Ammon's horn (tissue), 1 donor: ENCODE measurements at places on chromosomes 12 and 14.

GRCh38 chr12:32139064-32139421 is 32.4 kb downstream of the BICD1 start:
- DNase-seq = peak; percentile 58

DNA sequence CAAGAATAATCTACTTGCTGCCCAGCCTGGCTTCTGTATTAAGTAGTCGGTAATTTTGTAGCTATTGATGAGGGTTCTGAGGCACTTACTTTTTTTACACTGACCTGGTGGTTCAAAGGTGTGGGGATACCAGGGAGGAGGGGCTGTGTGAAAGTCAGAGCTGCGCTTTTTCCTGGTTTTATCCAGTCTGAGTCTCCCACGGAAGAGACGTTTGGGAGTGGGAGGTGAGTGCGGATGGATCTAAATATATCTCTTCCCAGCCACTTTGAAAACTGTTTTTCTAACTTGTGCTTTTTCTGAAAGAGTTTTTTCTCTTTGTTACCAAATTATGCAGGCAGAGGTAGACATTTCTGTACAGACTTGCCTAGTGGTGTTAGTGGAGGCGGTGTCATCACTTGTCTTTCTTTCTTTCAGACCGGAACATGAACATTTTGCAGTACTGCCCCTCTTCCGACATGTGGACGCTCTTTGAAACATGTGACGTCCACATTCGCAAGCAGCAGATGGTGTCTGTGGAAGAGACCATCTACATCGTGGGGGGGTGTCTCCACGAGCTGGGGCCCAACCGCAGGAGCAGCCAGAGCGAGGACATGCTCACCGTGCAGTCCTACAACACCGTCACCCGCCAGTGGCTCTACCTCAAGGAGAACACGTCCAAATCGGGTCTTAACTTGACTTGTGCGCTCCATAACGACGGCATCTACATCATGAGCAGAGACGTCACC is 17.4 kb upstream of the MANSC4 start:
- DNase-seq = no peak

- no peak for DNase-seq
Measured at GRCh38 chr12:52832451-52832850, 1.7 kb downstream of the KRT79 start.

GRCh38 chr14:23829736-23830471 is 123.7 kb upstream of the DHRS4 start:
- peak; percentile 21 for DNase-seq

DNA sequence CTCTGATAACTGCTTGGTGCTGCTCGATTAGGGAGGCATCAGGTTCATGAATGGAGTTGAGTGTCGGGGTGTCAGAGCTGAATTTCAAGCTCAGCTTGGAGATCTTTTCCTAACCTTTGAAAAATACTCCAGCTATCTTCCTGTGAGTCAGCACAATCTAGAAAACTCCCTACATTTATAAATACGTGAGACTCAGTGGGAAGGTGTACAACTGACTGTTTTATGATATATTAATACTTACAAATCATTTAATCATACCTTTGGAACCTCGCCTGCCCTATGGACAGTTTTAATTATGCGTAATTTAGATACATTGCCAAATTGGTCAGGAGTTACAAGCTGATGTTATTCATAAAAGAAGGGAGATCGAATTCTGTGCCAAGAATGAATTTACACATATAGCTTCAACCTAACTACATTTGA is 961 bp downstream of the CMAS start:
- DNase-seq = no peak

- DNase-seq = no peak
Measured at GRCh38 chr14:94574336-94574735, 6.9 kb upstream of the SERPINA5 start.

DNA sequence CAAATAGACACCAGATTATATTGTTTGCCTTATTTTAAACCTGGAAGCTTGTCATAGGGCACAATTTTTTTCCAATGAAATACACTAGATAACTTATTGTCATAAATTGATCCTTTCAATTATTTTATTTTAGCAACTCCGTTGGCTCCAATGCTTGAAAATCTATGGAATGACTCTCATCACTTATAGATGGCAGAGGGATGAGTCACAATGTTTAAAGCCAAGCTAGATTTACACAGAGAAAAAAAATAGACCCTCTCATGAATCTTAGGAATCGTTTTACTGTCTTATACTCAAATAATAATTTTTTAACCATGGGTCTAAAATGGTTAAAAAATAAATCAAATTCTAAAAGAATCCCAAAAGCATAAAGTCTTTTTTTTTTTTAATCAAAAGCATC is 1276.6 kb upstream of the FLRT2 start:
- DNase-seq = no peak

DNA sequence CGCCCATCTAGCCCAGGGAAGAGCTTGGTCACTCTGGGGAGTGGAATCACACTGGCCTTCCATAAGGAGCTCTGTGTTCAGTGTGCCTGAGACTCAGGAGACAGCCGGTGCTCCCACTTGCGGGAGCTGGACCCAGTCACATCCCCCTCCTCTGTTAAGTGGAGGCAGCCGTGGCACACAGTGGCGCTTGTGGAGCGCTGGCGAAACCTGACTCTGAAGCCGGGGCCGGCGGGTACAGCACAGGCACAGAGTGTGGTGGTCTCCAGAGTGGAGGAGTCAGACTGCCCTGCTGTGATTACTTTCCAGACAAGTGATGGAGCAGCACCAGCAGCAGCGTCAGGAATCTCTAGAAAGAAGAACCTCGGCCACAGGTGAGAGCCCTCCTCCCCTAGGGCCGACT is 33.0 kb downstream of the DEGS2 start:
- no peak for DNase-seq

DNA sequence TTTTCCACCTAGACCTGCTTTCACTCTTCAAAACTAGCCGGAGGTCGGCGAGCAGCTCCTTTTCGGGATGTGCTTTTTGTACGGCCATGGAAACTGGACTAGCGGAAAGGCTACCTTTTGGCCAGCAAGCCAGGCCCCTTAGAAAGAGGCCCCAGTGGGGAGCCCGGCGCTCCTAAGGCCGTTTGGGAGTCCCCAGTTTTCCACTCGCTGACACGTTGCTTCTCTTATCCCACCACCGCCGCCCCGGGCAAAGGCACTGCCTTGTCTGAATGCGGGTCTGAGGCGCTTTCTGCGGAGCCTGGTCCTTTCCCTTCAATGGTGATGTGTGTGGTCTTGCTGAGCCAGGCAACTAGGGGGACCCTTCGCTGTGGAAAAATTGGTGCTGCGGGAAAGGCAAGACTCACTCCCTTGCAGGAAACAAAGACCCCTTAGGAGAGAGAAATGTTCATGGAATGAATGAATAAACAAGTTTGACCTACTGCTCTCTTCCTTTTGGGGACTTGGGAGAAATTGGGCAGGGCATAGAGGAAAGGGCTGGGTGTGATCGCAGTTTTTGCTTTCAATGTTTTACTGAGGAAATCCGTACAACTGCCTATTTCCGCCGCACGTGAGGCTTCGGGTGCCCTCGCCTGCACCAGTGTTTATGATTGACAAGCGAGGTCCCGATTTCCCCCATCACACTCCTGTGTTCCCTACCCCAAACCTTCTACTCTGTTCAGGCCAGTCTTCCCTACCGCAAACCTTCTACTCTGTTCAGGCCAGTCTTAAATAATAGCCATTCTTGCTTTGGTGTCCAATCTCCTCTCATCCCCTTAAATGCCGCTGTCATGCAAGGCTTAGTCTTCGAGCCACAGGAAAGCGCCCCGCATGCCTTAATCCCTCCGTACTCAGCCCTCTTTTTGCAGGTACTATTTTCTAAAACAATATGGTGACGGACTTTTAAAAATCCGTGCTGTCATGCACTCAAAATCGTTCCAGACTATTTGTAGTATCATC is 1.0 kb upstream of the SLC38A2 start:
- peak; percentile 53 for DNase-seq

- no peak for DNase-seq
Measured at GRCh38 chr14:55739967-55740648, 160.1 kb downstream of the KTN1 start.
